ENCODE measurements at places on chromosomes 5 and 9. TPM values are rescaled to one million over a fixed set of nuclear protein-coding genes. Genes with fewer than 3 reads are reported as not detected.

Gene FOXI1
- total RNA-seq = not detected

- peak; percentile 62 for DNase-seq
Measured at GRCh38 chr9:131094622-131095021, 1.7 kb upstream of the AIF1L start.

- DNase-seq = no peak
Measured at GRCh38 chr5:35861718-35862117, 5.0 kb downstream of the IL7R start.

Gene NRG2
- 3.1 TPM for total RNA-seq

Gene AKNA
- total RNA-seq = 6.3 TPM

- no peak for DNase-seq
Measured at GRCh38 chr5:167853421-167853820, 438.0 kb upstream of the WWC1 start.

Gene INSYN2B
- 0.08 TPM for total RNA-seq
